Upper lobe of right lung (tissue), 1 donor: ENCODE measurements at places on chromosomes 2 and 18. TPM values are rescaled to one million over a fixed set of nuclear protein-coding genes. Genes with fewer than 3 reads are reported as not detected.

DNA sequence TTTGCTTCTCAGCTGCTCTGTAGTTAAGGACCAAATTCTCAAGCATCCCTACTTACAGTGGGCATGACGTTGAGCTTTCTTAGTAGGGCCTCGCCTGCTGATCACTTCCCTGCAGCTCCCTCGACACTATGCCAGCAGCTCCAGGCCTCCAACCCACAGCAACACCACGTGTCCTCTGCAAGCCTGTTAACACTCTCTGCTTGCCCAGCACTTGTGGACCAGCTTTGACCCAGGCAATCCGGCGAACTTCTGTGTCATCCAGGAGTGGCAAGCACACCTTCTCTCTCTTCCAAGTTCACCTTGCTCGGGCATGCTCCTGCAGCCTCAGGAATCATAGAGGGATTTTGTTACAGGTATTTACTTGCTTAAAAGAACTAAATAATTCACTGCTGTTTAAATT is 138.6 kb upstream of the FHL2 start:
- no peak overlapping the region for H3K4me3 ChIP-seq
- no peaks in the 10 kb centered on the region for H3K36me3 ChIP-seq
- no peaks in the 10 kb centered on the region for H3K4me1 ChIP-seq
- no peaks in the 10 kb centered on the region for H3K27me3 ChIP-seq

- DNase-seq: peak; percentile 75
- H3K4me1 ChIP-seq: peaks cover 29% of the 10 kb centered on the region
- no peak overlapping the region for H3K4me3 ChIP-seq
- no peaks in the 10 kb centered on the region for H3K36me3 ChIP-seq
- H3K27ac ChIP-seq: peak overlapping the region; percentile 60
- H3K27me3 ChIP-seq: no peaks in the 10 kb centered on the region
Observed at GRCh38 chr2:195533771-195534642, 123.0 kb upstream of the SLC39A10 start.

DNA sequence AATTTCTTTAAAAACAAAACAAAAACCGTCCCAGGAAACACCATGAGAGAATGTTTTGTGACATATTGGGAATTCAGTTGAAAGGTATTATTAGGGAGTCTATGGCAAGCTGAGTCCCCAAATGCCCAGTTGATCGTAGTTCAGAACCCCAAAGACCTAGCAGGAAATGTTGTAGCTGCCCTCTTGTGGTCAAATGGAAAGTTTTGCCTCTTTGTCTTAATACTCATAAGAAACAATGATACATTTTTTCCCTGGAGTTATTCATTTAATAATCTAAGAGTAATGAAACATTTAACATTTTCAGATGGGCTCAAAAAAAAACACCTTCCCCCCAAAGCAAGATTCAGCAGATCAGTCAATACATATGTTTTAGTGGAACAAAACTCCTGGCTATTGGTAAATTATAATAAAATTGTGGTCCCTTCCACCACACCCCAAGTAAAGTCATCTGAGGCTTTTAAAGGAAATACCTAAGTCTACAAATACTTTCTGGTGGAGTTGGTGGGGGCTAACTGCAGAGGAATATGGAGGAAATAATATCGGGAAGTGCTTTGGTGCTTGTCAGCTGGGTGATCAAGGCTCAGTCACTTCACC is 37.8 kb upstream of the EFEMP1 start:
- H3K4me3 ChIP-seq: no peak overlapping the region
- no peak overlapping the region for H3K27ac ChIP-seq
- H3K4me1 ChIP-seq: peaks cover 9% of the 10 kb centered on the region
- no peaks in the 10 kb centered on the region for H3K27me3 ChIP-seq

GRCh38 chr2:138572318-138572717 is 70.7 kb downstream of the SPOPL start:
- H3K36me3 ChIP-seq: peaks cover 26% of the 10 kb centered on the region
- no peak overlapping the region for H3K4me3 ChIP-seq
- no peak for DNase-seq
- H3K27me3 ChIP-seq: no peaks in the 10 kb centered on the region

DNA sequence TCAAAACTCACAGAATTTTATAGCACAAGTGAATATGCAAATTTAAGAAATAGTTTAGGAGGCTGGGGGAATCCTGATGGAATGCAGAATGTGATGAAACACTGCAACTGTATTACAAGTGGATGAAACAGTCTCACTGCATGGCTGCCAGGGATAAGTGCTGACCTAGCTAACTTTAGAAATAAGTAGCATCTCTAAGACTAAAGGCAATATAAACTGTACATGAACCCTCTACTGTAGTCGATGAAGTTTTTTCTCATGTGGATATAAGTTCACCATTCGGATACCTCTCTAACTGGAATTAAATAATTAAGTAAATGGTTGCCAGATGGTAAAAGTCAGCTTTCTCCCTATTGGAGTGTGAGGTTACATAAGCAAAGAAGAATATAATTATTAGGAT is 777.8 kb upstream of the RAB6C start:
- no peaks in the 10 kb centered on the region for H3K4me1 ChIP-seq
- H3K27me3 ChIP-seq: no peaks in the 10 kb centered on the region
- H3K36me3 ChIP-seq: no peaks in the 10 kb centered on the region
- DNase-seq: no peak
- no peak overlapping the region for H3K27ac ChIP-seq

DNA sequence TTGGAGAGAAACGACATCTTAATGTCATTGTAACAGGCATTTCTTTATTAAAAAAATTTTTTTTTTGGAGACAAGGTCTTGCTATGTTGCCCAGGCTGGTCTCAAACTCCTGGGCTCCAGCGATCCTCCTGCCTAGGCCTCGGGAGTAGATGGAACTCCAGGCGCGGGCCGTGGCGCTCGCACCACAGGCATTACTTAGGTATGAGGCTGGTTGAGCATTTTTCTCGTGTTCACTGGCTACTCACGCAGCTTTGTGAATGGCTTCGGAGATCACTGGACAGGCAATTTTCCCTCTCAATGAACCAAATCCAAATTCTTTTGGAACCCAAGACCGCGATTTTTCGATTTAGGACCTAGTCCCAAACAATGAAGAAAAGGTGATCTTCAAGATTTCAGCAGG is 795 bp upstream of the TCF7L1 start:
- no peak for DNase-seq
- H3K4me3 ChIP-seq: peak overlapping the region; percentile 64
- H3K27ac ChIP-seq: peak overlapping the region; percentile 24
- peaks cover 4% of the 10 kb centered on the region for H3K27me3 ChIP-seq

- no peak overlapping the region for H3K27ac ChIP-seq
- no peaks in the 10 kb centered on the region for H3K4me1 ChIP-seq
- no peak overlapping the region for H3K4me3 ChIP-seq
- peaks cover 65% of the 10 kb centered on the region for H3K36me3 ChIP-seq
- H3K27me3 ChIP-seq: no peaks in the 10 kb centered on the region
Observed at GRCh38 chr2:97806738-97807618, 93.6 kb downstream of the ZAP70 start.

DNA sequence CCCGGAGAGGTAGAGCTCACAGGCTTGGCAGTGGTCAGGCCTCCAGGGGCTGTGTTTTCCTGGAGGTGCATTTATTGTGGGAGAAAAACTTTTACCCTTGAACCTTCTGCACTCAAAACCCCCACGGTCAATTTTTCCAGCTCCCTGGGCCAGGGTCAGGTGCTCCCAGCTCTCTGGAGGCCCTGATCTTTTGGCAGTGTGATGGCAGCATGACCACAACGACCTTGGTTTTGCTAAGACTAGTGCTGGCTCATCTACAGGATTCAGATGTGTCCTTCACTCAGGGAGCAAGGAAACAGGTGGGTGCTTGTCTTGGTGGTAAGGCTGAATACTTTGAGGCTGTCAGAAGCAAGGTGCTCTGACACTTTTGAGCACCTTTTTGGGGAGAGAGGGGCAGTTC is 92.3 kb downstream of the CCDC93 start:
- no peak overlapping the region for H3K4me3 ChIP-seq
- H3K36me3 ChIP-seq: peaks cover 65% of the 10 kb centered on the region
- no peak for DNase-seq
- no peaks in the 10 kb centered on the region for H3K27me3 ChIP-seq
- no peak overlapping the region for H3K27ac ChIP-seq

GRCh38 chr2:216695401-216695821 is at the start of gene IGFBP5:
Gene IGFBP5, minus strand, starts transcription at chr2:216695549. Its CDS starts 774 bp downstream, at chr2:216694775.
- no peaks in the 10 kb centered on the region for H3K36me3 ChIP-seq
- peaks cover 22% of the 10 kb centered on the region for H3K4me1 ChIP-seq
- H3K4me3 ChIP-seq: peak within 1 kb of the TSS; percentile 46
- H3K27me3 ChIP-seq: peaks cover 35% of the 10 kb centered on the region
- peak within 1 kb of the TSS; percentile 64 for H3K27ac ChIP-seq

- no peak for DNase-seq
- no peak overlapping the region for H3K4me3 ChIP-seq
- H3K36me3 ChIP-seq: no peaks in the 10 kb centered on the region
- H3K4me1 ChIP-seq: no peaks in the 10 kb centered on the region
- no peaks in the 10 kb centered on the region for H3K27me3 ChIP-seq
Observed at GRCh38 chr18:43952398-43952797, 675.1 kb upstream of the SYT4 start.

DNA sequence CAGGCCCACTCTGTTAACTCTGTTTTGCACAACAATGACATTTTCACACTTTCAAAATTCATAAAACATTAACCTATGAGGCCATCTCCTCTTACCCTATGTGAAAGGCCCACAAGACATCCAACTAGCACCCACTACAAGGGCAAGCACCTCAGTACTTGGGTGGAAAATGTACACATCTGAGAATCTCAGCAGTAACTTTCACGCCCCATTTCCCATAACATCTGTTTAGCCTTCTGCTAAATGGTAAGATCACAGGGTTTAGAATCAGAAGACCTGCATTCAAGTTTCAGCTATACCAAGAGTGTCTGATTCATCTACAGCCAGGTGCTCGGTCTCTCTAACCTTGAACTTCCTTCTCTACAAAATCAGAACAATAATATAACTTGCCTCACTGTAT is 89.2 kb downstream of the SP100 start:
- no peaks in the 10 kb centered on the region for H3K27me3 ChIP-seq
- no peak overlapping the region for H3K4me3 ChIP-seq
- DNase-seq: no peak
- H3K4me1 ChIP-seq: no peaks in the 10 kb centered on the region
- H3K27ac ChIP-seq: no peak overlapping the region

GRCh38 chr2:239252393-239252792 is 148.4 kb downstream of the HDAC4 start:
- no peak for DNase-seq
- H3K27ac ChIP-seq: no peak overlapping the region
- peaks cover 28% of the 10 kb centered on the region for H3K4me1 ChIP-seq
- H3K36me3 ChIP-seq: no peaks in the 10 kb centered on the region
- no peaks in the 10 kb centered on the region for H3K27me3 ChIP-seq
- H3K4me3 ChIP-seq: no peak overlapping the region

DNA sequence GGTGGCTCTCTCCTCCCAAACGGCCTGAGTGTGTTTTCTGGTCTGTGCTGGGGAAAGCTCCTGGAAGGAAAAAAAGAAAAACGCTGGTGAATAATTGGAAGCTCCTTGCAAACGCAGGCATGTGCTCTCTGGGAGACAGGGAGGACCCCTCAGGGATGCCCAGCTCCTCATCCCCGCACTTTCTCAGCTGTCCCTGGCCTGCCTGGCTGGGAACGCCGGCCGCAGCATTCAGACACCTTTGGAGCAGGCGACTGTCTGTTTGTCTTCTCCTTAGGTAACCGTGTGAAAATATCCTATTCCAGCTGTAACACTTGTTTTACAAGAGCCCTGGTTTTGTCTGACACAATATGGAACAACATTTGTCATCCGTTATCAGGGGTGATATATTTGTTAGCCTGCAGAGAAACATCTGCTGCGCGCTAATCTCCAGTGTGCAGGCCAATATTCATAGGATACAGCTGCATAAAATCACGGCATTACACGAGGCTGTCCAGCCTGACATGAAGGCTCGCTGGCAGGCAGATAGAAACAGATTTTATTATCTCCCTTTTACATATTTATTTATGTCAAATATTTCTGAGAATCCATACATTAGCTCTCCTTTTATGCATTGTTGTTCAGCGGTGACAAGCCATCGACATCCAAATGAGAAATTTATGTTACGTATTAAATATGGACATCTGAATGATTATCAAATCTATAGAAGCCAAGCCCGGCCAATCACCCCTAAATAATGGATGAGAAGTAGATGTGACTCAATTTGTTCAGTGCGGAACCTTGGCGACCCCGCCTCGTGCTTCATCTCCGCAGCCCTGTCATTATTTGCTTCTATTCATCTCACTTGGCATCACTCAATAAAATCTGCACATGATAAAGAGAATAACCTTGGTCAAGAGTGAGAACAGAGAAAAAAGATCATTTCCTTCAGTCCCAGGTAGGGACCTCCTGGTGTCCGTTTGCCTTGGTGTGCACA is 675.1 kb upstream of the SALL3 start:
- DNase-seq: no peak
- H3K27ac ChIP-seq: no peak overlapping the region
- H3K36me3 ChIP-seq: no peaks in the 10 kb centered on the region
- H3K27me3 ChIP-seq: no peaks in the 10 kb centered on the region

- H3K36me3 ChIP-seq: peaks cover 43% of the 10 kb centered on the region
- DNase-seq: peak; percentile 86
- H3K4me3 ChIP-seq: peak overlapping the region; percentile 82
- peaks cover 52% of the 10 kb centered on the region for H3K4me1 ChIP-seq
Observed at GRCh38 chr2:43224131-43224570, 2.3 kb downstream of the ZFP36L2 start.

DNA sequence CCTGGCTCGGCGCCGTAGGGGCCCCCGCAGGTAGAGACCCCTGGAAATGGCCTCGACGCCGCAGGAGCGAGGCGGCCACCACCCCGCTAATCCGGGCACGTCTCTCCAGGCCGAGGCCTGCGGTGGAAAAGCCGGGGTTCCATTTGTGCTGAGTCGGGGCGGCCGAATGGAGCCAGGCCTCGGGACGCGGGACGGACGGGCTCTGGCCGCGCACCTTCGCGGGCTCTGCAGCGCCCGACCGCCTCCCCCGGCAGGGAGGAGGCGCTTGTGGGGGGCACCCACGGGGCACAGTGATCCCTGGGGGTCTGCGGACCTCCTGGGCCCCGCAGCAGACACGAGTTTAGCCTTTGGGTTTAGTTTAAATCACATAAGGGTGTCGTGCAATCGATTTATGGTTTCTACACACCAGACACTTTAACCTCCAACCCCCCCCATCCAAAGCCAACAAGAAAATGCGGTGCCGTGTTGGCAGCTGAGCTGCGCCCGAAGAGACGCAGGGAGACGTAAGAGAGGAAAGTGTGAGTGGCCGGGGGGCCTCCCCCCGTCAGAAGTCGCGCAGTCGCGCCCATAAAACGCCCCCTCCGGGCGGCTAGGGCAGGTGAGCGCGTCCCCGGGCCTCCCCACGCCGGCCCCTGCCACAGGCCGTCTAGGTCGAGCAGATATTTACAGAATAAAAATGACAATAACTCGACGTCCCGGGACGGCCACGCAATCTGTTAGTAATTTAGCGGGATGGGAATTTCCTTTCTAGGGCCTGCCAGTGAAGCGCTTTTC is 1.0 kb upstream of the NFATC1 start:
- H3K36me3 ChIP-seq: no peaks in the 10 kb centered on the region
- peak overlapping the region; percentile 58 for H3K4me3 ChIP-seq
- H3K4me1 ChIP-seq: peaks cover 35% of the 10 kb centered on the region
- peak overlapping the region; percentile 87 for H3K27ac ChIP-seq
- DNase-seq: peak; percentile 75

GRCh38 chr18:41410006-41410405 is 545.0 kb upstream of the PIK3C3 start:
- no peaks in the 10 kb centered on the region for H3K27me3 ChIP-seq
- H3K4me3 ChIP-seq: no peak overlapping the region
- H3K4me1 ChIP-seq: no peaks in the 10 kb centered on the region

Gene TXNL4A
- total RNA-seq: 80.7 TPM

Gene MDH1B
- 0.26 TPM for total RNA-seq

Gene LRRC30
- not detected for total RNA-seq

Gene DTNB
- 18.1 TPM for total RNA-seq

Gene OTOS
- total RNA-seq: not detected

Gene CHRNG
- total RNA-seq: not detected

Gene RGPD3
- 0.12 TPM for total RNA-seq

Gene EIF4E2
- total RNA-seq: 68.0 TPM

Gene PGAP1
- 15.2 TPM for total RNA-seq
